Astrocyte of the hippocampus (primary cell): ENCODE measurements at places on chromosomes 3 and 15.
A peak's percentile ranks its signal among the peaks of the same experiment; 100 is the strongest.

DNA sequence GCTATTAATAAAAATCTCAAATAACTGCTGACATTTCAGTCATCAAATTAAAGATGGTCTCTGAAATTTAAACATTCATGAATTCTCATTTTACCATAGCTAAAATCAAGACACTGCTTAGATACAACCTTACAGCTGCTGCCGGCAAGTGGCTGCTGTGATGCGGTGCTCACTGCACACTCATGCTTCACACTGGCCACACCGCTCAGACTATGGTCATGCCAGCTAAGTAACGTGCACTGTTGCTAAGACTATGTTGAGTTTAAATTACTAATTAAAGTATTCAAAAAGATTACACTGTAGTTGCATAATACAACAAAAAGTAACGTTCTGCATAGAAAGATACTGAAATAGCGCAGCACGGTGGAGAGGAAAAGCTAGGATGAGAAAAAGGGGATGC, 12.1 kb downstream of the ATP13A3 start:
- peak; percentile 38 for DNase-seq

DNA sequence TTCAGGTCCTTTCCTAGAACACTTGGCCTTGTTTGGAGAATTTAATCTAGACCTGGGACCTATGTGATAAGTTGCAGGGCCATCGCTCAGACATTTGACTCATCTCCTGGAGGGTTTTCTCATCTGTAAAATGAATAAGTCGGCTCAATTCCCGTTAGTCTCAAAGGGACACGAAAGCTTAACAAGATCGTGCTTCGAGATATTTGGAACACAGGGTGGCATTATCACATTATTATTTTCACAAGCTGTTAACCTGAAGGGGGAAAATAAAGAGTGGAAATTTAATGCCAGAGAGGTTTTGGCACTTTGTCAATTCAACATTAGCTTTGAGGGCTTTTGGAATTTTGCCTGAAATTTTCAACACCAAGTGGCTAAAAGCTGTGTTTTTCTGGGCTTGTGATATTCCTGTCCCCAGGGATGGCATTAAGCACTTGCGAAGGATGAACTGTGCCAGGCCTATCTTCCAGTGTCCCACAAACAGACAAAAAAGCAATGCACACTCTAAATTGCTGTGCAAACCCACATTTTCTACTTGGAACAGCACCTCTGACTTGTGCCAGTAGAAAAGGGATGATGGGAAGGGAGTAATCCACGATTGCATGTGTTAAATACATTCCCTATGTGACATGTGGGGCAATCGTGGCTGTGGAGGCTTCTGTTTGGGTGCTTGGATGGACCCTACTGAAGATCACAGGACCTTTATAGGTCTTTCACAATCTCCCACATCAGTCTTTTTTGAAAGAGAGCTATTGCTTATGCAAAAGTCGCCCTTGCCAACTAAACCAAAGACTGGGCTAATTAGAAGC, 478.7 kb downstream of the MFSD1 start:
- no peak for DNase-seq

GRCh38 chr15:40853241-40853890, 9.5 kb downstream of the SPINT1 start:
- no peak for DNase-seq

- DNase-seq: no peak
Measured at GRCh38 chr15:28954466-28955159, 68.8 kb downstream of the APBA2 start.

DNA sequence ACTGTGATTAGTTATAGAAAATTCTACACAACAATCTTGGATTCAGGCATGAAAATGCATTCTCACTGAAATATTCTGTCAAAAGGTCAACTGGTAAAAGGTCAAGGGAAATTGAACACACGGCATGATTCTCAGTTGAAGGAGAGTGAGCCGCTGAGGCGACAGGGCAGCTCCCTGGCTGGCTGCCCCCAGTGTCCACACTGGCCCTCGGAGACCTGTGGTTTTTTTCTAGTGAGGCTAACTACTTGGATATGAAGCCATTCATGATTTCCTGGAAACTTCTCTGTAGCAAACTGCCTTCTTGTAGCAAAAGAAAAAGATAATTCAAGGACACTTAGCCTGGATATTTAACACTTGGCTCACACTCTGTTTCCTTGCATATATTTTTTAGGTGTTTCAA, 37.2 kb downstream of the AADACL2 start:
- peak; percentile 35 for DNase-seq
